Aorta (tissue), 5 donors: ENCODE measurements at places on chromosomes 2 and 18. TPM values are rescaled to one million over a fixed set of nuclear protein-coding genes. Genes with fewer than 3 reads are reported as not detected.

- DNase-seq = no peak
- H3K27ac ChIP-seq = no peak overlapping the region
- H3K4me3 ChIP-seq = no peak overlapping the region
- no peaks in the 10 kb centered on the region for H3K36me3 ChIP-seq
- H3K4me1 ChIP-seq = no peaks in the 10 kb centered on the region
- no peaks in the 10 kb centered on the region for H3K27me3 ChIP-seq
Measured at GRCh38 chr2:58727981-58728656, 487.0 kb upstream of the FANCL start.

DNA sequence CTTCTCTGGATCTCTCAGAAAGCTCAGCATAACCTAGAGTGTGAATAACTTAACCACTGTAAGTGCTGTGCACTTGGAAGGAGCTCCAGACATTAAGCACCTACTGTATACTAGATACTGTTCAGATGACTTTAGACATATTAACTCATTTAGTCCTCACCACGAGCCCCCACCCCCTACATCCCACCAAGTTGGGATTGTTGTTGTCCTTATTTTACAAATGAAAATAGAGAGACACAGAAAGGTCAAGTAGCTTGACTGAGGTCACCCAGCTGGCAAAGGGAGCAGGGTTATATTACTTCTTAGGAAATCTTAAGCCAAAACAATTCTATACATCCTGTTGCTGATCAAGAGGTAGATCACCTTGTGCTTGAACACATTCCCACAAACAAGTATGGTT lies 234.2 kb upstream of the SMAD2 start:
- H3K4me3 ChIP-seq = no peak overlapping the region
- H3K36me3 ChIP-seq = no peaks in the 10 kb centered on the region
- no peak overlapping the region for H3K27ac ChIP-seq
- DNase-seq = peak; percentile 8

SLC4A3 gene
- total RNA-seq = 5.4 TPM

GRCh38 chr2:150309311-150310080 lies 178.0 kb downstream of the RND3 start:
- H3K27me3 ChIP-seq = no peaks in the 10 kb centered on the region
- no peaks in the 10 kb centered on the region for H3K4me1 ChIP-seq
- DNase-seq = no peak
- H3K36me3 ChIP-seq = no peaks in the 10 kb centered on the region
- no peak overlapping the region for H3K27ac ChIP-seq
